Activated T-helper 1 cell treated with anti-CD3 and anti-CD28 coated beads, Interleukin-12 subunit alpha, Interleukin-12 subunit beta, Interleukin-2, Interleukin-4 antibody, amounts not matched to agents 30 ng/mL and 10 ng/mL and 1 ng/mL, durations not matched to agents 14 hours and 24 hours and 36 hours (primary cell): ENCODE measurements at places on chromosomes 7 and 10. TPM values are rescaled to one million over a fixed set of nuclear protein-coding genes. Genes with fewer than 3 reads are reported as not detected.

- no peaks in the 10 kb centered on the region for H3K36me3 ChIP-seq
- no peaks in the 10 kb centered on the region for H3K4me1 ChIP-seq
- no peak for DNase-seq
Measured at GRCh38 chr7:132355048-132355447, 221.2 kb downstream of the PLXNA4 start.

DNA sequence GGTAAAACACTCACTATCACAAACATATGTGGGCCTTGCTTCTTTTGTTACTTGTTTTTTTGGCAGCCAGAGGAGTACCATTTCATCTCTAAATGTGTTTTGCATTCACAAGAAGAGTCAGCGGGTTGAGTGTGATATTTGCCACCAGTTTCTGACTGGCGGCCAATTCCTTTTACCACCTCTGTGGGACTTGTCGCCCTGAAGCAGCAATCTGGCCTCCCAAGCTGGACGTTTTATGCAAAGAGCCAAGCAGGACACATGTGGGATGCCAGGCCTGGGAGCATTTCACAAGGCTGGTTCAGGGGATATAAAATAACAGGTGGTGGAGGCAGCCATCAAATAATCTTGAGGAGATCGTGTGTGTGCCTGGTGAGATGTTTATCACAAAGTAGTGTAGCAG lies 61.8 kb upstream of the TRIL start:
- no peak overlapping the region for H3K4me3 ChIP-seq
- H3K27me3 ChIP-seq, result no peaks in the 10 kb centered on the region
- no peaks in the 10 kb centered on the region for H3K4me1 ChIP-seq
- no peak overlapping the region for H3K27ac ChIP-seq
- peaks cover 2% of the 10 kb centered on the region for H3K36me3 ChIP-seq

DNA sequence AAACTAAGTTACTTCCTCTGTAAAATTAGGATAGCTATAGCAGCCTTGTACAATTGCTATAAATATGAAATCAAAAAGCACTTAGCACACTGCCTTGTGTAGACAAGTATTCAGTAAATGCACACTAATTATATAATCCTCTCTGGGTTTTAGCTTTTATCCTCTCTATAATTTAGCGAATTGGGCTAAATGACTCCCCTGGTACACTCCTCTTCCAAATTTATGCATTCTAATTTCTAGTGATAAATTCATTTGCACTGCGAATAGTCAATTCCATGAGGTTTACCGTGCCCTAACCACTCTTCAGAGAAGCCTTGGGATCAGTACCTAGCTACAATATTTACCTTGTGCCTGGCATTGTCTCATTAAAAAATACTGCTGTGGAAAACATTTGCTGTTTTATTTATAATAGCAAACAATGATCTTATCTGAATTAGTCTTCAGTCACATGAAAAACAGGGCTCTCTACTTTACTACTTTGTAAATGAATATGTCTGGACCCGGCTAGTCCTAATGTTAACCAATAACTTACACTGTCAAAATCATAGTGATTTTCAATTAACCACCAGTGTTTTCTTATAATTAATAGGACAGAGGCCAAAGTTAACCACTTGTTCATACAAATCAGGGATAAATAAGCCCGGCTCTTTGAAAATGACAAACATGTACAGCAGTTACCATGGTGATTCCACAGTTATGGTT lies 577.9 kb downstream of the IPMK start:
- no peaks in the 10 kb centered on the region for H3K36me3 ChIP-seq
- no peaks in the 10 kb centered on the region for H3K4me1 ChIP-seq
- H3K27me3 ChIP-seq, result no peaks in the 10 kb centered on the region
- DNase-seq, result no peak

GRCh38 chr10:58909881-58910280 lies 266.6 kb upstream of the PHYHIPL start:
- H3K4me3 ChIP-seq, result no peak overlapping the region
- H3K27ac ChIP-seq, result no peak overlapping the region
- no peaks in the 10 kb centered on the region for H3K4me1 ChIP-seq
- H3K36me3 ChIP-seq, result no peaks in the 10 kb centered on the region

- H3K27ac ChIP-seq, result no peak overlapping the region
- peaks cover 5% of the 10 kb centered on the region for H3K4me1 ChIP-seq
- peaks cover 67% of the 10 kb centered on the region for H3K36me3 ChIP-seq
- no peak overlapping the region for H3K4me3 ChIP-seq
Measured at GRCh38 chr7:6020371-6021286, 10.5 kb upstream of the ANKRD61 start.

Gene ZNF716
- not detected in 2 replicates for total RNA-seq

Gene CUZD1
- 3.0 TPM in 2 replicates for total RNA-seq

Gene GRID2IP
- total RNA-seq, result 0.08 and 0.12 TPM in 2 replicates
